Pancreas (tissue), 10 donors: ENCODE measurements at places on chromosomes 5 and 9. TPM values are rescaled to one million over a fixed set of nuclear protein-coding genes. Genes with fewer than 3 reads are reported as not detected.
A peak's percentile ranks its signal among the peaks of the same experiment; 100 is the strongest.

The WNT8A gene
- not detected for total RNA-seq

The TMC1 gene
- total RNA-seq, result not detected

The C9orf153 gene
- 0.14 TPM for total RNA-seq

The SHISAL2B gene
- 3.4 TPM for total RNA-seq

The GPR150 gene
- total RNA-seq, result 2.0 TPM

- H3K27ac ChIP-seq, result no peak overlapping the region
- DNase-seq, result no peak
- H3K27me3 ChIP-seq, result no peaks in the 10 kb centered on the region
- no peak overlapping the region for H3K4me3 ChIP-seq
Observed at GRCh38 chr5:103207653-103208052, 50.9 kb upstream of the MACIR start.

GRCh38 chr5:39717176-39717897 lies 292.6 kb upstream of the DAB2 start:
- H3K27ac ChIP-seq, result no peak overlapping the region
- H3K4me1 ChIP-seq, result no peaks in the 10 kb centered on the region
- H3K27me3 ChIP-seq, result no peaks in the 10 kb centered on the region
- DNase-seq, result no peak

GRCh38 chr5:104955479-104955878 lies 1392.9 kb upstream of the NUDT12 start:
- H3K4me1 ChIP-seq, result no peaks in the 10 kb centered on the region
- no peaks in the 10 kb centered on the region for H3K36me3 ChIP-seq
- H3K27ac ChIP-seq, result no peak overlapping the region
- DNase-seq, result no peak

DNA sequence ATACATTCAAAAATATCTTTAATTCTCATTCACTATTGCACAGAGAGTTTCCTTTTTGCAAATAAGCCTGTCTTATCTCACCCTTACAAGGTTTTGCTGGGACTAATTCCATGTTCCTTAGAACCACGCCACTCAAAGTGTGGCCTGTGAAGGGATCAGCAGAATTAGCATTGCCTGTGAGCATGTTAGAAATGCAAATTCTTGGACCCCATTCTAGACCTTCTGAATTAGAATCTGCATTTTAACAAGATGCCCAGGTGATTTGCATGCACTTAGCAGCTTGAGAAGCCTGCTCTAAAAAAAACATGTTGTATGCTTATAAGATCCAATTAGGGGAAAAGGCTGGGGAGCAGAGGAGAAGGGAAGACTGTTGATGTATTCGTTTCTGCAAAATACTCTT lies 460.0 kb downstream of the NTRK2 start:
- no peak overlapping the region for H3K27ac ChIP-seq
- H3K4me1 ChIP-seq, result no peaks in the 10 kb centered on the region
- no peaks in the 10 kb centered on the region for H3K27me3 ChIP-seq
- no peak for DNase-seq
- H3K4me3 ChIP-seq, result no peak overlapping the region

GRCh38 chr9:119369680-119370366 lies 588 bp upstream of the BRINP1 start:
- H3K4me3 ChIP-seq, result peak overlapping the region; percentile 22
- H3K36me3 ChIP-seq, result no peaks in the 10 kb centered on the region
- H3K27me3 ChIP-seq, result no peaks in the 10 kb centered on the region
- DNase-seq, result no peak
- no peaks in the 10 kb centered on the region for H3K4me1 ChIP-seq
- H3K27ac ChIP-seq, result no peak overlapping the region

GRCh38 chr9:35892051-35892450 lies 14.0 kb upstream of the HRCT1 start:
- no peak overlapping the region for H3K27ac ChIP-seq
- no peaks in the 10 kb centered on the region for H3K27me3 ChIP-seq
- H3K4me1 ChIP-seq, result no peaks in the 10 kb centered on the region
- no peak for DNase-seq
- no peak overlapping the region for H3K4me3 ChIP-seq

DNA sequence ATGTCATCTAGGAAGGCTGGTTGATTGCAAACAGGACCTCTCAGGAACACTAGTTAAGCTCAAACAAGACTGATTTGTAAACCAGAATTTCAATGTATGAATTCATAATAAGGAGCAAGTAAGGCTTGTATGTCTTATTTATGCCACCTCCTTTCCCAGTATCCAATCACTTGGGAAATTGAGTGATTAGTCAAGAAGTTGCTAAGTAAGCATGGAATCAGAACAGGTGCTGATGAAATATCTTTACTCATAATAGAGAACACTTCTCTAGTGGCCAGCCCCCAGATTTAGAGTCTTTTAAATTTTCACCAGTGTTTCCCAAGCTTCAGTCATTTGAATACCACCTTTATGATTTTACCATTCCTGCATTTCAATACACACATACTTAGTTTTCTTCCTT lies 5.3 kb upstream of the DDX4 start:
- H3K36me3 ChIP-seq, result no peaks in the 10 kb centered on the region
- peaks cover 15% of the 10 kb centered on the region for H3K4me1 ChIP-seq
- H3K27ac ChIP-seq, result peak overlapping the region; percentile 19
- no peak overlapping the region for H3K4me3 ChIP-seq
- DNase-seq, result no peak

- no peak overlapping the region for H3K27ac ChIP-seq
- no peak overlapping the region for H3K4me3 ChIP-seq
- no peaks in the 10 kb centered on the region for H3K36me3 ChIP-seq
Observed at GRCh38 chr9:109817146-109817845, 37.3 kb downstream of the PALM2AKAP2 start.

DNA sequence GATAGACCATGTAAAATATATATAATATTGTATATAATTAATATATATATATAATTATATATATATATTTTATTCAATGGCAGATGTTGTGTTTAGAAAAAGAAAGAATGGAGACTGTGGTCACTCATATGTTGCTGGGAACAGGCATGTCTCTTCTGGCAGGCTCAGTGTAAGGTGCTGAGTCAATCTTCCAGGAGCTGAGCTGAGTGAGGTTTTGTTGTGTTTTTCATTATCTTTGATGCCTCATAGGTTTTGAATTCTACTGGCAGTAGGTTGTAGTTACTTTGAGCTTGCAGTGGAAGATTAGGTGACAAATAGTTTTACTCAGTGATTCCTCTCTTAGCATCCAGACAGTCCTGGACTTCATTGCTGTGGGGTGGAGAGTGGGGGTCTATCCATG lies 561.3 kb downstream of the IRX1 start:
- H3K4me1 ChIP-seq, result no peaks in the 10 kb centered on the region
- no peak overlapping the region for H3K27ac ChIP-seq
- H3K27me3 ChIP-seq, result no peaks in the 10 kb centered on the region
- H3K4me3 ChIP-seq, result no peak overlapping the region
- DNase-seq, result no peak

GRCh38 chr5:124665035-124665434 lies 81.4 kb downstream of the ZNF608 start:
- no peak overlapping the region for H3K27ac ChIP-seq
- no peak for DNase-seq
- H3K4me3 ChIP-seq, result no peak overlapping the region

DNA sequence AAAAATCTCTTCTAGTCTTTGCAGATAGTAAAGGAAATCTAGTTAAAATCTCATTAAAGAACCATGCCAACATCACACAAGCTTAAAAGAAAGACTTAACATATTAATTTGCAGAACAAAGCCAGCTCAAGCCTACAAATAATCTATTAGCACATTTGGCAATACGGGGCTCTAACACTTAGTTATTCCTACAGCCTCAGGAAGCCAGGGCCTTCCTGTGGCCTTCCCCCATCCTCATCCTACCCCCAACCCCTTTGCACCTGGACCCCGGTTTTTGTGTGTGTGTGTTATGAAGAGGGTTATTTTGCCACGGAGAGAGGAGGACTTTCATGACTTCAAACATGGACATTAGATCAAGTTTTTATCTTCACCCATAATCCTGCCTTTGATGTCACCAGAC lies 64.6 kb downstream of the FOXB2 start:
- H3K36me3 ChIP-seq, result no peaks in the 10 kb centered on the region
- no peak overlapping the region for H3K4me3 ChIP-seq
- H3K27ac ChIP-seq, result no peak overlapping the region
- H3K4me1 ChIP-seq, result no peaks in the 10 kb centered on the region
- H3K27me3 ChIP-seq, result no peaks in the 10 kb centered on the region
- DNase-seq, result no peak

DNA sequence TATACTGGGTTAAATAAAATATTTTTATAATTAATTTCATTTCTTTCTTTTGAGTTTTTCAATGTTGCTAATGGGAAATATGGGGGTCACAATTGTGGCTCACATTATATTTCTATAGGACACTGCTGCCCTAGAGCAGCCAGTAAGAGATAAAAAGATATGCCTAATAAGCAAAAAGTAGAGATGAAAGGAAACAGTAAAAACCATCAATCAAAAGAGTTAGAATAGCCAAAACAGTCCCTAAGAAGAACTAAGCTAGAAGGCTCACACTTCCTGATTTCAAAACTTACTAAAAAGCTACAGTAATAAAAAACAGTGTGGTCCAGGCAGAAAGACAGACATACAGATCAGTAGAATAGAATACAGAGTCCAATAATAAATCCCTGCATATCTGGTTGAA lies 104.4 kb downstream of the FANCC start:
- H3K27ac ChIP-seq, result no peak overlapping the region
- H3K27me3 ChIP-seq, result no peaks in the 10 kb centered on the region
- H3K4me3 ChIP-seq, result no peak overlapping the region

DNA sequence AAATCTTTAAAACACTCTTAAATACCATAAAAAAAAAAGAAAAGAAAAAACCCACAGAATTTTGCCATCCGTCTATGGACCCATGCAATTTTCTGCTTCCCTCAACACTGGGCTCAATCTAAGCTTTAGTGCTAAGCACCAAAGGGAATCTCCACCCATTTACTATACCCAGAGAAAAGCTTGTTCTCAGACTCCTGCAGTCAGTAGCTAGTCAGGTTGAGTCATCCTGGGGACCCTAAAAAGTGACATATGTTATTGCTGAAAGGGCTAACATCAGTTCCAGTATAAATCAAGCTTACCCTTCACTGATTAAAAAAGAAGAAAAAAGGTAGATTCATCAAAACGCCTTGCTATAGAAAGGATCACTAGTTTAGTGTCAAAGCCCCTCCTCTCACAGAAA lies 177.6 kb downstream of the MUSK start:
- no peaks in the 10 kb centered on the region for H3K36me3 ChIP-seq
- DNase-seq, result no peak
- no peaks in the 10 kb centered on the region for H3K4me1 ChIP-seq

GRCh38 chr9:68981789-68982188 lies 32.1 kb downstream of the PRKACG start:
- peaks cover 8% of the 10 kb centered on the region for H3K4me1 ChIP-seq
- H3K4me3 ChIP-seq, result no peak overlapping the region
- H3K27me3 ChIP-seq, result no peaks in the 10 kb centered on the region
- H3K36me3 ChIP-seq, result no peaks in the 10 kb centered on the region
- no peak for DNase-seq

GRCh38 chr5:143775258-143775657 lies 36.7 kb upstream of the HMHB1 start:
- H3K36me3 ChIP-seq, result no peaks in the 10 kb centered on the region
- no peak for DNase-seq
- H3K4me1 ChIP-seq, result no peaks in the 10 kb centered on the region
- no peaks in the 10 kb centered on the region for H3K27me3 ChIP-seq

- no peaks in the 10 kb centered on the region for H3K27me3 ChIP-seq
- no peak overlapping the region for H3K27ac ChIP-seq
- DNase-seq, result no peak
- no peak overlapping the region for H3K4me3 ChIP-seq
- no peaks in the 10 kb centered on the region for H3K4me1 ChIP-seq
- H3K36me3 ChIP-seq, result no peaks in the 10 kb centered on the region
Observed at GRCh38 chr9:93110311-93110855, 14.4 kb downstream of the CARD19 start.

DNA sequence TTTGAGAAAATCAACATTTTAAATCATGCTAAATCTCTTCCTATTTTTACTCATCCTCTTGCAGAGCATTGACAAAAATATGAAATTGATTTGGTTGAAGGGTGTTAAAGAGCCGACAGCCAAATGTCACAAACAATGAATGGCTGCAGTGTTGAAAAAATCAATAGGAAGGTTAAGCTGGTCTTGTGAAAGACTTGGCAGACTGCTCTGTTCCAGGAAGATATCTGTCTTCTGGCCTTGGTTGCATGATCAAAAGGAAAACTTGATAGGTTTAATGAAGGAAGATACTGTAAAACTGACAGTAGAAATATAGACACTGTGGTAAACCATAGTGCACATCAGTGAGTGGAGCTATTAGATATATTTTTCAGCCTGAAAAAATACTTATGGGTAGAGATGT lies 103.6 kb downstream of the PBX3 start:
- H3K4me3 ChIP-seq, result no peak overlapping the region
- peaks cover 8% of the 10 kb centered on the region for H3K4me1 ChIP-seq
- DNase-seq, result no peak
- H3K27ac ChIP-seq, result no peak overlapping the region
- H3K27me3 ChIP-seq, result no peaks in the 10 kb centered on the region
